ENCODE measurements at places on chromosomes 5 and 9. TPM values are rescaled to one million over a fixed set of nuclear protein-coding genes. Genes with fewer than 3 reads are reported as not detected.

The CTNNA1 gene
- total RNA-seq = 213 TPM

The ZBTB43 gene
- 3.0 TPM for total RNA-seq

The ITGA2 gene
- 4.8 TPM for total RNA-seq

The RAD50 gene
- 9.1 TPM for total RNA-seq

The SLCO6A1 gene
- total RNA-seq = not detected

The ADAMTS6 gene
- 19.3 TPM for total RNA-seq

The FAM81B gene
- not detected for total RNA-seq

The NPR3 gene
- total RNA-seq = 19.9 TPM

The NSD1 gene
- total RNA-seq = 15.6 TPM

The MORN5 gene
- not detected for total RNA-seq

The COL23A1 gene
- not detected for total RNA-seq
